ENCODE measurements at places on chromosomes 16 and 17.

DNA sequence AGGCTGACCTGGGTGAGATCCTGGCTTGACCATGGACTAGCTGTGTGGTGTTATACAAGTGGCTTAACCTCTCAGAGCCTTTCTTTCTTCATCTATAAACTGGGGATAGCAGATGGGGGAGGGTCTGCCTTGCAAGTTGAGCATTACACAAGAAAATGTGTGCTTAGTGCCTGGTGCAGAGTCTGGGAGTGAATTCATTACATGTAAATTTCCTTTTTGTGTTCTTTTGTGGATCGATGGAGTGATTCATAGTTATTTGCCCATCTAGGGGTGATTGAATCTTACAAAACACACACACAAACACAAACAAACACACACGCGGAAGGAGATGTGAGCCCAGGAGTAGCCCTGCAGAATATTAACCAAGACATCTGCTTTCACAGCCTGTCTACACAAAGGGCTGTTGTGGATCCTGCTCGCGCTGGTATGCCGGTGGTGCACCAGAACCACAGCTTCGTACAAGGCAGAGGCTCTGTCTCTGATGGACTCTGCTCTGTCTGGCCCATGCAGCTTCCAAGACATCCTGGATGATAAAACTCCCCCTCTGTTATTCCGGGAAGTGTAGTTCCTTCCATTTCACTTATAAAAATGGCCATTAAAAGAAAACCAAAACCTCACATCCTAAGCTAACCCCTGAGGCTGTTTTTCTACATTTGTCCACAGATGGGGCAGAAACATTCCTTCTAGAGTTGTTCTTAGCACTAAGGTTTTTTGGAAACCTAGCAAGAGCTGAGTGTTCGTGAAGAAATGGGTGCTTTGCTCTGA lies 86.1 kb downstream of the UTP18 start:
- DNase-seq, result no peak

GRCh38 chr17:28446716-28447395 lies 26.6 kb upstream of the SLC13A2 start:
- DNase-seq, result no peak

DNA sequence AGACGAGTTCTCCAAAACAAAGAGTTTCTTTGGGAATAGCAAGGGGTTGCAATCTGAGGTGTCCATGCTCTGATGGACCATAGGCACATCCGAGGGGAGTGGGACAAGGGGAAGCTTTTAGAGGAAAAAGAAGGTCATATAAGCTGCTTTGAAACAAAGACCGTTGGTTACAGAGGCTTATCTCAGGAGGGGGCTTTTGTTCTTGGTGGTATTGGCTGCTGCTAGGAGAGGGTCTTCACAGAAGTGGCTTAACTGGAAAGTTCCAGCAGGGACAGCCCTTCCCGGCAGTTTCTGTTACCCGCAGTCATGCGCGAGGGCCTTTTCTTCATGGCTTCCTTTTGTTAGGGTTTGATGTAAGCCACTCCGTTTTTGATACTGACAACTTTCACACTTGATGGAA lies 76.0 kb downstream of the RAP1GAP2 start:
- DNase-seq, result no peak

DNA sequence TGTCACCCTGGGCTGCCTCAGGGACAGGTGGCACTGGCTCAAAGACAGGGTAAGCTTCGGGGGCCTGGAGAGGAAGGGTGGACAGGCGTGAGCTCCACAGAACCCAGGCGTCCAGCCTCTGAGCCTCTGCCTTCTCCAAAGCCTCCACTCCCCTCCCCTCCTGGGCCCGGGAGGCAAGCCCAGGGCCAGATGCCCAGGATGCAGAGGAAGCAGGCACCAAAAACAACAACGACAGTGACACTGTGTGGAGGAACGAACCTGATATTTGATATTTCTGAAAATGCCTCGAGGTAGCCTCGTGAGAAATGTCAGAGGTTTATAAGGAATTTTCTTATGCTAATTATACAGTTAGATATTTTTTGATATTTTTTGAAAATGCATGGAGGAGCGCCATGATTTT lies 6.0 kb downstream of the BCL7C start:
- no peak for DNase-seq

DNA sequence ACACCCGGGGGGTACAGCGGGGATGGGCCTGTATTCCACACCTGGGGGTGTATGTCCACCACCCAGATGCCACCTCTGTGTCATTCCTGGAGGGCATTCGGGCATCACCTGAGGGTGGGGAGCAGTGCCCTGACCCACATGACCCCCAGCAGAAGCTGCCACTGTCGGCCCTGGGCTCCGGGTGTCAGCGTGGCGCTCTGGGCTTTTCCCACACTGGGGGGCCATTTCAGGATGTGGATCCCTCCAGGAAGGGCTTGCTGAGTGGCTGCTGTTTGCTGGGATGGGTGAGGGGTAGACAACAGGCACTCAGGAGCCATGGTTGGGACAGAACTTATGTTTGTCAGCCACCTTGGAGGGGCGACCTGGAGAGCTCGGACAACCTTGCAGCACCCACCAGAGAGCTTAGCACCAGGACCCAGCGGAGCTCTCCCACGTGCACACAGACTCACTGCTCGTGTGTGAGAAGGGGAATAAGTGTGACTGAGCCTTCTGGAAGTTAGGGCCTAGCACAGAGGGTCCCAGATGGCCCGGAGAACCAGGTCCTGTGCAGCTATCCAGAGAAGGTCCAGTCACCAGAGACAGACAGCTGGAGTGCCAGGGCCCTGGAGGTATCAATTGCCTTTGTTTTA lies 102.7 kb downstream of the METRNL start:
- peak; percentile 72 for DNase-seq

DNA sequence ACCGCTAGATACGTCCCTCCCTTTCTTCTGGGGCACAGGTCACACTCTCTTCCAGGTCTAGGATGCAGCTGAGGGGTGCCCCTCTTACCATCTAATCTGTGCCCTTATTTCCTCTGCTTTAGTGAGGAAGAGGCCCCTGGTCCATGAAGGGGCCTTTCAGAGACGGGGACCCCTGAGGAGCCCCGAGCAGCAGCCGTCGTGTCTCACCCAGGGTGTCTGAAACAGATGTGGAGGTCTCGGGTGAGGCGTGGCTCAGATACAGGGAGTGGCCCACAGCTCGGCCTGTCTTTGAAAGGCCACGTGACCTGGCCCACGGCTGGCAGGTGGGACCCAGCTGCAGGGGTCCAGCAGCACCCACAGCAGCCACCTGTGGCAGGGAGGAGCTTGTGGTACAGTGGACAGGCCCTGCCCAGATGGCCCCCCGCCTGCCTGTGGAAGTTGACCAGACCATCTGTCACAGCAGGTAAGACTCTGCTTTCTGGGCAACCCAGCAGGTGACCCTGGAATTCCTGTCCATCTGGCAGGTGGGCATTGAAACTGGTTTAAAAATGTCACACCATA lies 15.6 kb downstream of the SCGB1C2 start:
- DNase-seq, result no peak

DNA sequence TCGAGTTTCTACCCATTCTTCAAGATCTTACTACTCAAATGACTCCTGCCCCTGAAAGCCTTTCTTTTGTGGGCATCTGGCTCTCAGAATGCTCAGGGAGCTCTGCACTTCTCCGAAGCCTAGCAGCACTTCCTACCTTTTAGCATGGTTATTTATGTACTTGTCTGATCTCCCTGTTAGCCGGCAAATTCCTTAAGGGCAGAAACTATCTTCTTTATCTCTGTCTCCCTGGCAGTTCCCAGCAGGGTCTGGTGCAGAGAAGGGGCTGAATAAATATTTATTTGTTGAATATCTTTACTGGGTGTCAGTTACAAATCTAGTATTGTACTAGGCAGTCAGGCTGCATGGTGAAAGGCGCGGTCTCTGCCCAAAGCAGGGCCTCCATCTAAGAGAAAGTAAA lies 30.7 kb downstream of the TMEM132E start:
- DNase-seq, result no peak

GRCh38 chr16:64168371-64168770 lies 953.5 kb downstream of the CDH11 start:
- DNase-seq, result no peak

- DNase-seq, result no peak
Observed at GRCh38 chr17:82751171-82751570, 694 bp upstream of the TBCD start.

DNA sequence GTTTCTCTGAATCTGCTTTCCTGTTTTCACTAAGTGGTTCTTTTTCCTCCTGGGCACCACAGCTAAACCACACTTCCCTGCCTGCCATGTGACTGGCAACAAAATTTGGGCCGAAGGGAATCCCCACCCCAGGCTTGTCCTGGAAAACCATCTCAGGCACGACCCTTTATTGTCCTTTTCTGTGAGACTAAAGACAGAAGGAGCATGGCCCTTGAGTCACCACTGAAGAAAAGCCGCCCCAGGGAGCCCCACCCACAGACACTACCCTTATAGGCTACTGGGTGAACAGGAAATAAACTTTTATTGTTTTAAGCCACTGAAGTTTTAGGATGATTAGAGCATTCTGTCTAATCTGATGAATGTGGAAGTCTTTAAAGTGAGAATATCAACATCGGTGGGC lies 88.6 kb upstream of the BRD7 start:
- no peak for DNase-seq

DNA sequence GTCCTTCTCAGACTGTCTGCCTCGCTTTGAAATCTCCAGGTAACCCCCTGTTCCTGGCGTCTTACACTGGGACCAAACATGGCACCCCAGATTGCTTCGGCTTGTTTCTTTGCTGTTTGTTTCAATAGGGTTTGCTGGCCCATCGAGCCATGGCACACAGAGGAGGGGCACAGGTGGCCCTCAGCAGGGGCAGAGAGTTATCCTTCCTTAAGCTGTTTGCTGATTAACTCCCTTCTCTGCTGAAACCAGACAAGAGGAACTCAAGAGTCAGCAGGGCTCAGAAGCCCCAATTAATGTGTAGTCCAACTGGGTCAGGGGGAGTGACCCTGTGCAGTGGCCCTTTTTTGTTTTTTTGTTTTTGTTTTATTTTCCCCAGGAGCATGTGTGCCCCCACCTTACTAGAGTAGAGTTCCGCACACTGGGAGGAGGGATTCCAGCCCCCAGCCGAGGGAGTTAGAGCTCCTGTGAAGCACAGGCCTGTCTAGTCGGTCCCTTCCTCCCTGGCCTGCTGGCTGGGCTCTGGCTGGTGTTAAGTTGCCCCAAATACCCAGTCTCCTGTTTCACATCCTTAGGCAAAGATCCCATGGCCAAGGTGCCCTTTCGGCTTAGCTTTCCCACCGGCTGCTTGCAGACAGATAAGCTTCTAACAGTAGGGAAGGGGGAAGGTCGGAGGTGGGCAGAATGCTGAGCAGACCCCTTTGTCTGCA lies 39.3 kb downstream of the YPEL2 start:
- no peak for DNase-seq

DNA sequence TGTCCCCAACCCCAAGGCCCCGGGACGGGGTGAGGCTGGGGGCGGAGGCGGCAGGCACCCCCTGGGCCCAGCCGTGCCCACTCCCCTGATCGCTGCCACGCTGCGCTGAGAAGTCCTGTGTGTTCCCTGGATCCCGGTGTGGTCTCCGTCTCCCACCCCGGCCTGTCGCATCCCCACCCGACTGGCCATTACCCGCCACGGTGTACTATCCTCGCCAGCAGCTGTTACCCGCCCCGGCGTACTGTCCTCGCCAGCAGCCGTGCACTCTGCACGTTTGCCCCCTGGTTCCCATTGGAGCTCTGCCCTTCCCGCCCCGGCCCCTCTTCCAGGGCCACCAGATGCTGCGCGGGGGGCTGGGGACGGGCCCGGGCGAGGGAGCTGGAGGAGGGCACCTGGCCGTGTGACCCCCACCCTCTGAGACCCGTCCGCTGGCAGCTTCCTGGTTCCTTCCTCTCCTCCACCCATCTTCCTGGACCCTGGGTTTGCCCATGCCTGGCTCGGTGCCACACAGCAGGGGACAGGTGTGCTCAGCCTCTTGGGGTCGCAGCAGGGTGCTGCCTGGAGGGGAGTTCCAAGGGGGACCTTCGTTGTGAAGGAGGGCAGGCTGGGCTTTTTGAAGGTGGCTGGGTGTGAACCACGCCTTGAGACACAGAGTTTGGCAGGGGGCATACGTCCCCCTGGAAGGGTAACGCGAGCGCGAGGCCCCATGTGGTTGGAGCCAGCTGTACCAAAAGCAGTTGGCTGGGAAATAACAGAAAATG lies 19.7 kb downstream of the BAHCC1 start:
- DNase-seq, result no peak

DNA sequence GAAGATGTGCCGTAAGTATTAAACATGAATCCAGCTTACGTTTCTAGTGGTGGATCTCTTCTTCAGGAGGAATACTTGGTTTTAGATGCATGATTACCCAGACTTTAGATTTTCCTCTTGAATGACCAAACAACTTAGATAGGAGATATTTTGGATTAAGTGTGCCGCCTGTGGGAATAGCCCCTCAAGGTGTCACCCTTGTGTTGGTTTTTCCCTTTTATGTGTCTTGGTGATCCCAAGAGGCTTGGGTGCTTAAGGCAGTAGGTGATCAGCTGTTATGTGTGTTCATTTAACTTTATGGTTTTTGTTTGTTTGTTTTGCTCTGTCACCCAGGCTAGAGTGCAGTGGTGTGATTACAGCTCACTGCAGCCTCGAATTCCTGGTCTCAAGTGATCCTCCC lies 115.1 kb downstream of the PPM1E start:
- DNase-seq, result no peak
